Stimulated activated CD8-positive, alpha-beta memory T cell treated with anti-CD3 and anti-CD28 coated beads, Interleukin-4, amount 100 ng/mL, for 4 hours (primary cell): ENCODE measurements at places on chromosomes 3 and 15.
A peak's percentile ranks its signal among the peaks of the same experiment; 100 is the strongest.

DNA sequence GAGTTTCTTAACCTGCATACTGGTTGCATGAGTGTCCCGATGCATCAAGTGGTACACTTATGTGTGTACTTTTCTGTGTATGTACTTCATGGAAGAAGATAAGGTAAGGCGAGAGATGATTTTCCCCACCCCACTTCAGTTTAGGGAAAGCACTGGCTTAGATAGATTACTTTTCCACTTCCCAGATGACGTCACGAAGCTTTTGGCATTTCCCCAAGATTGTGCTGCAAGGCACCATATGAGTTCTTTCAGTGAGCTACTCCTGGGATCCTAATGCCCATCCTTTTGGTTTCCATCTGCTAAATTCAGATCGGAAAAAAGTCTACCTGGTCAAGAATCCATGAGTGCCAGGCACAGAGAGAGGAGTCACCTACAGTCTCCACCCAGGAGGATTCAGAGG, 4.5 kb downstream of the IL17RB start:
- DNase-seq: no peak

DNA sequence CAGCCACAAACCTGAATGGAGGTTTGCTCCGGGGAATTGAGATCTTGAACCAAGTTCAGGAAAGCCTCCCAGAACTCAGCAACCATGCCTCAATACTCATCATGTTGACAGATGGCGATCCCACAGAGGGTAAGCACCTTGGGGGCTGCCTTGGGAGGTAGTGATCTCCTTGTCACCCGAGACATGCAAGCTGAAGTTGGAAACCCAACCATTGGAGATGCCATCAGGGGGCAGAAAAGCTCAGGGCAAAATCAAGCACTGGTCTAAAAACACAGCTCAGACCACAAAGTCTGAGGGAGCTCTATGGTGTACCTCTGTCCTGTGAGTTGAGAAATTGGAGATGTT, 5.8 kb downstream of the ITIH1 start:
- no peak for DNase-seq

DNA sequence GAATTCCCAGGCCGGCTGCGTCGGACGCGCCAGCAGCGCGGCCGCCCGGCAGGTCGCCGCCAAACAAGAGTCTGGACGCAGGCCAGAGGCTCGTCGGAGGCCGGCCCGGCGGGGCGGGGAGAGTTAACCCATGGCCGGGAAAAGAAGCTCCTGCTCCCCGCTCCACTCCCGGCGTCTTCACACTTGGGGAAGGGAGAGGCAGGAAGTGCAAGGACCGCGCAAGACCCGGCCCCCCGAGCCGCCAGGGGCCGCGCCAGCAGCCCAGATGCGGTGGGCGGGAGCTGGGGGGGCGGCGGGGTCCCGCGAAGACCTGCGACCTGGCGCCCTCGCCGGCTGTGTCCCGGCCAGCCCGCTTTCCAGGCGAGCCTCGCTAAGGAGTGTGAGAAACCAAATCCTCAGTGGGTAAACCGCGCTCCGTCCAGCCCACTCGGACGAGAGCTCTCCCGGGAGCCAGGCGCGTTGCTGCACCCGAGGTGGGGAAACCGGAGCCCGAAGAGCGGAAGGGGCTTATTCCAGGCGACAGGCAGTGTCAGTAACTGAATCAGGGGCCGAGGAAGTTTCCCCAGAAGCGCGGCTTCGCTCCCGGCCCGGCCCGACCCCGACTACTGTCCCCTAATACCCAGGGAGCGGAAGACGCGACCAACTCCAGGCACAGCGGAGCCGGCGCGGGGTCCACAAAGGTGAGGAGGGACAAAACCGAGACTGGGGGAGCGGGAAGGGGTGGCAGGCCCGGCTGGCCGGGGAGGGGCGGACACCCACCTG, 721 bp downstream of the ADAMTS7 start:
- no peak for DNase-seq

- DNase-seq: no peak
Measured at GRCh38 chr3:17166369-17166768, 281.6 kb downstream of the PLCL2 start.

DNA sequence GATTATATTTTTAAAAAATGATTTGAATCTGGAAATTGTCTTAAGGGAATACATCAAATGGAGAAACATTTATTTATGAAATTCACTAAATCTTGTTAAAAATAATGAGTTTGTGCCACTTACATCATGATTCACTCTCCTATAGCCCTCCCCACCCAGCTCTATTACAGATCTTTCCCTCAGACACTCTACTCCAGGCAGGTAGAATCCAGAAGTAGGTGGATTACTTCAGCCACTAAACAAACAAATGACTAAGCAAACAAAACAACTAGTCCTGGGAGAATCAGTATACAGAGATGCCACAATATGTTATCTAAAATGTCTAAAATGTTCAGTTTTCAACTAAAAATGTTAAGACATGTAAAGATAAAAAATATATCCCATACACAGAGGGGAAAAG, 608.1 kb upstream of the UBE2E2 start:
- DNase-seq: no peak

DNA sequence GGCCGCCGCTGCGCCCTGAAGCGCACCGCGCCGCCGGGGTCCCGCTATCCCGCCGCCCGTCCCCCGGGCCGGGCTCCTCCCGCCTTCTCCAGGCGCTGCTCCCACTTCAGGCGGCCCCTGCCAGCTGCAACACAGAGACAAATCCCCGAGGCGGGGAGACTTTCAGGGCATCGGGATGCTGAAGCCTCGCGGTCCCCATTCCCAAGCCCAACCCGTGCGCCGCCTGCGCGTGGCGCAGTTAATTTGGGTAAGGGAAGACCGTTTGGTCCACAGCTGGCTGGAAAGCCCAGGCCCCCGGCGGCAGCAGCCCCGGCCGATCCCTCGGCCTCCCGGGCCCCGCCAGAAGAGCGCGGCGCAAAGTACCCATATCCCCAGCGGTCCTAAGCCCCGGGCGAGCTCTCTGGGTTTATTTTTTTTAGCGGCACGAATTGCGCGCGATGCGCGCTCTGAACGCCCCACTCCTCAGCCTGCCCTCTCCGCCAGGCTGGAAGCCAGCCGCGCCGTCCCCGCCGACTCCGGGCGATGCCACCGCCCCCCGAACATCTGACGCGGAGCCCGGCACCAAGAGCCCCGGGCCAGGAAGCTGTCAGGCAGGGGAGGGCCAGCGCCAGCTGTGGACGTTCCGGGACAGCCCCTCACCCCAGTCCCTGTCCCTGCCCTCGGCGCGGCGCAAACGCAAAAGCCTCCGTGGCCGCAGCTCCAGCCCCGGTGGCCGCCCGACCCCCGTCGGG, 517 bp downstream of the FBN1 start:
- DNase-seq: no peak

- DNase-seq: no peak
Measured at GRCh38 chr3:119944091-119944490, 150.2 kb downstream of the GSK3B start.

GRCh38 chr15:63719281-63719680, 114.5 kb downstream of the HERC1 start:
- DNase-seq: no peak

- no peak for DNase-seq
Measured at GRCh38 chr3:38349684-38350359, 3.2 kb downstream of the XYLB start.

- no peak for DNase-seq
Measured at GRCh38 chr3:111874177-111874820, 15.2 kb downstream of the PHLDB2 start.

- DNase-seq: no peak
Measured at GRCh38 chr3:27642796-27643195, 79.3 kb downstream of the EOMES start.

DNA sequence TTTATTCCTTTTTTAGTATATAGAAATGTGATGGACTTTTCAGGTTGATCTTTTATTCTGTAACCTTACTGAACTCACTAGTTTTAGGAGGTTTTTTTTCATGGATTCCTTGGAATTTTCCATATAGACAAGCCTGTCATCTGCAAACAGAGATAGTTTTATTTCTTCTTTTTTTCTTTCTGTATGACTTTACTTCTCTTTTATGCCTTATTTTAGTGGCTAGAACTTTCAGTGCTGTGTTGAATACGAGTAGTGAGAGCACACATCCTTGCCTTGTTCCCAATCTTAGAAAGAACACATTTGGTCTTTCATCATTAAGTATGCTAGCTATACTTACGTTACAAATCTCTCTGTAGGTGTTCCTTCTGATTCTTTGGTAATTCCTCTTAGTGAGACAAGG, 336.5 kb downstream of the PTPRG start:
- no peak for DNase-seq

GRCh38 chr3:49422379-49423248, at the start of gene AMT:
AMT (minus strand) TSS chr3:49422473; CDS start chr3:49422450, 23 bp downstream.
- no peak for DNase-seq

DNA sequence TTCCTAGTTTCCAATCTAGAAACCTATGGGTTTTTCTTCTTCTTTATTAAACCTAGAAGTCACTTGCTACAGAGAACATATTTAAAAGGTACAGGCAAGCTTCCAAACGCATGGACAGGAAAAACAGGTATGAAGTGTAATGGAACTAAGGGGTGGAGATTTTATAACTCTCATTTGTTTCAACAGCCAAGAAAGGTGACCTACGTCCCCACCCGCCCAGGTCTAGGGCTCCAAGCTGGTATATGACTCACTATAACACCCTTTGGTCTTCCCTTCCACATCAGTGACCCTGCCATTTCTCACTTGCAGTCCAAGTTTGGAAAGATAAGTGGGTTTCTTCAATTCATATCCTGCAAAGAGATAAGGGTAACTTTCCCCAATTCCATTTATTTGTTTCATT, 6.0 kb upstream of the LIPH start:
- DNase-seq: no peak

GRCh38 chr15:92812271-92812670, 87.9 kb upstream of the CHD2 start:
- DNase-seq: no peak

GRCh38 chr15:48109856-48110531, 10.8 kb upstream of the SLC24A5 start:
- no peak for DNase-seq

- DNase-seq: no peak
Measured at GRCh38 chr3:153979418-153980251, 141.6 kb upstream of the ARHGEF26 start.

GRCh38 chr3:19104459-19104858, 43.9 kb upstream of the KCNH8 start:
- no peak for DNase-seq

- DNase-seq: no peak
Measured at GRCh38 chr3:106343811-106344210, 475.0 kb upstream of the CBLB start.

DNA sequence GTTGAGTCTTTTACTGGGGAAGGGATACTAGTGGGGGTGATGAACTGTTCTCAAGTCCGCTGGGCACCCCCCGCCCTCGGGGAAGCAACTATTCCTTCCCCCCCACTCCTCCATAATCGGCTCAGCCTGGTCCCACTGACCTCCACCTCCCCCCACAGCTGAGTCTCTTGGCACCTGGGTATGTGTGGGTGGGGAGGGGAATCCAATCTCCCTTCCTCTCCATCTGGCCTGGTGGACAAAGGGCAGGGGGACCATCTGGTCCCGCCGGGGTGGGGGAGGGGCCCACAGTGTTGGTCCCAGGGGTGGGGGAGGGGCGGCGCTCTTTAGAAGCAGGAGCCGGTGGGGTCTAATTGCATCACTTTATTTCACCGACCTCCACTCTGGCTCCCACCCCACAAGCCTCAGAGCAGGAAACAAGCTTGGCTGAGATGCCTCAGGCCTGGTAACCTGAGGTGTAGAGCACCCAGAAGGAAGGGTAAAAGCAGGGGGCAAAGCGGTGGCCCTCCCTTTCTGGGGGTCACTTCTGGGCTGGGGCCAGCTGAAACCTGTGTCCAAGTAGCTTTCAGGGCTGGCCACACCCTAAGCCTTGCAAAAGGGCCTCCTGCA, 1.0 kb upstream of the PCBP4 start:
- DNase-seq: no peak

- peak; percentile 48 for DNase-seq
Measured at GRCh38 chr15:43776718-43777266, at the start of gene ELL3. ELL3 (minus strand) TSS chr15:43776966; CDS start chr15:43776901, 65 bp downstream.

- no peak for DNase-seq
Measured at GRCh38 chr3:61620073-61620472, 58.7 kb downstream of the PTPRG start.

- no peak for DNase-seq
Measured at GRCh38 chr3:24211381-24211780, 266.3 kb downstream of the NR1D2 start.

DNA sequence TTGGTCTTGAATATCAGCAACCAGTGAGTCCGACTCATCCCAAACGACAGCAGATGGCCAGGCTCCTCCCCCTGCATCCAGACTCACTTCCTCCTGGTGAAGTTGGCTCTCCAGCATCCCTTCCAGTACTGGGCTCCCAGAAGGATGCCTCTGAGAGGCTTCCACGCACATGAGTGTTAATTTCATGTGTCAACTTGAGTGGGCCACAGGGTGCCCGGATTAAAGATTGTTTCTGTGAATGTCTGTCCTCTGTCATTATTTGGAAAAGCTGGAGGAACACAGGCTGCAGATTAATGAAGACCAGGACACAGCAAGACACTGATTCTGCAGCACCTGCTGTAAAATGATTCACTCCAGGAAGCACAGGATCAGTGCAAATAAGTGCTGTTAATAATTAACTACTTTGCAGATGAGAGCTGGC, 99.8 kb downstream of the ATP10A start:
- DNase-seq: no peak

- no peak for DNase-seq
Measured at GRCh38 chr3:185153861-185154629, 1.2 kb upstream of the C3orf70 start.
